ENCODE measurements at places on chromosomes 1 and 21. TPM values are rescaled to one million over a fixed set of nuclear protein-coding genes. Genes with fewer than 3 reads are reported as not detected.

OR2L5 gene
- total RNA-seq: 0.44 TPM

SLC6A9 gene
- total RNA-seq: 35.0 TPM

LENEP gene
- 6.0 TPM for total RNA-seq

SH2D5 gene
- 0.49 TPM for total RNA-seq

AP4B1 gene
- total RNA-seq: 37.5 TPM

DDAH1 gene
- total RNA-seq: 47.2 TPM

C1orf210 gene
- total RNA-seq: 0.44 TPM

RGL1 gene
- total RNA-seq: 58.3 TPM

RNU1-1 gene
- total RNA-seq: under 0.01 TPM

TNFRSF8 gene
- total RNA-seq: not detected

COL24A1 gene
- 6.9 TPM for total RNA-seq

TAS1R3 gene
- 0.77 TPM for total RNA-seq

NEK2 gene
- 13.8 TPM for total RNA-seq

LEFTY1 gene
- total RNA-seq: 0.60 TPM

VHLL gene
- total RNA-seq: not detected

MYCL gene
- 11.5 TPM for total RNA-seq

HMGCS2 gene
- total RNA-seq: 0.44 TPM

KCNJ15 gene
- total RNA-seq: 0.38 TPM

All from camera-type eye (tissue), 1 donor.